H1 (cell line): ENCODE measurements at places on chromosomes 2 and 18.

GRCh38 chr2:45794134-45794617, 142.7 kb downstream of the PRKCE start:
- no peak for DNase-seq

DNA sequence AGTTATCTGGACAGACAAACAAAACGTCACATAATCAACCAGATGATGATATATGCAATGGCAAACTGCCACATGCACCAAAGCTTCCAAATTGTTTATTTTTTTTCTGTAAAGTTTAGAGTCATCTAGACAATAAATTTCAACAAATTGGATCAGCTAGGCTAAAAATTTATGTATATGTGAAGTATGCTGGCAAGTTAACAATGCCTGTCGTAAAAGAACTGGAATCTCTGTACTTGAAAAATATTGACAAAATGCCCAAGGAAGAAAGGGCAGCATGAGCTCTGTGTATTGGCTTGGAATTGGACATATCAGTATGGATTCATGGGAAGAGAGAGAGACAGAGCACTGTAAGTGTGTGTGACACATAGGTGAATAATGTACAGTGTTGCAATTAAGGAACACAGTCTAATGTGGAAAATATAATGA, 309.8 kb downstream of the ERBB4 start:
- DNase-seq: no peak

DNA sequence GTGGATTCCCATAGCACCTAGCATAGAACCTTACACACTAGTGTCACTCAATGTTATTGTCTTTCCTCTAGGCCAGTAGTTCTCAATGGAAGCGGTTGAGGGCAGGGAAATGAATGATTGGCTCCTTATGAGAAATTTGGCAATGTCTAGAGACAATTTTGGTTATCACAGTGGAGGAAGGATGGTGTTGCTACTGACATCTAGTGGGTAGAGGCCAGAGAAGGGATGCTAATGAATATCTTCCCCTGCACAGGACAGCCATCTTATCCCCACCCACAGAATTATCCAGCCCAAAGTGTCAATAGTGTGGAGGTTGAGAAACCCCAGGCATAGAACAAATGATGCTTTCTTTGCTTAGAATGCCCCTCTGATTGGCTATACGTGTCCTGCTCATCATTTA, 15.8 kb downstream of the C18orf63 start:
- DNase-seq: no peak

- DNase-seq: no peak
Observed at GRCh38 chr2:85062565-85062964, 70.6 kb upstream of the TCF7L1 start.

DNA sequence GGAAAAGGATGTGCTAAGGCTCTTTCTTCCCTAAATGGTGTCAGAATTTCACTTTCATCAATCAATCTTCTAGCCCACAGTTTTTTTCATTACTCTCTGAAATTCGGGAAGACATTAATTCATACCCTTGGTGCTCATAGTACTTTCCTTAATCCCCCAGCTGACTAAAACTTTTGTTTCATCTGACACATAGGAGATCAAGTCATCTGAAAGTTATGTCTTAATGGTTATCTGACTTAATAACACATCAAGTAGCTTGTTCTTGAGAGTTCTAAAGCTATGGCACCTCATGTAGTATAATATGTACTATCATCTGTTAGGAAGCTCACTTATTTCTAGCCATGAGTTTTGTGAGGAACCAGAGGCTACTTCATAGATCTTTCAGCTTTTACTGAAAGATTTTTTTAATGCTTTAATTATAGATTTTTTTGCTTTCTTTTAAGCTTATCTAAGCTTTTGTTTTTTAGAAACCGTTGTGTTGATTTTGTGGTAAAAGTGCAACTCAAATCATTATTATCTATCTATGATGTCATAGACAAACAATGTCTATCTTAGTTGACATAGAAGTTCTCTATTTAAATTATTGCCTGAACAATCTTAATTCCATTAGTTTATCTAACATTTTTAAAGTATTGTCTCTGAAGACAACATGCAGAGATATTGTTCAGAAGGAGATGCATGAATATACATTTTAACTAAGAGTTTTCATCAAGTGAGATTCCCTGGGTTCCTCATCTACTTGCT, 93.6 kb upstream of the UBXN4 start:
- no peak for DNase-seq

DNA sequence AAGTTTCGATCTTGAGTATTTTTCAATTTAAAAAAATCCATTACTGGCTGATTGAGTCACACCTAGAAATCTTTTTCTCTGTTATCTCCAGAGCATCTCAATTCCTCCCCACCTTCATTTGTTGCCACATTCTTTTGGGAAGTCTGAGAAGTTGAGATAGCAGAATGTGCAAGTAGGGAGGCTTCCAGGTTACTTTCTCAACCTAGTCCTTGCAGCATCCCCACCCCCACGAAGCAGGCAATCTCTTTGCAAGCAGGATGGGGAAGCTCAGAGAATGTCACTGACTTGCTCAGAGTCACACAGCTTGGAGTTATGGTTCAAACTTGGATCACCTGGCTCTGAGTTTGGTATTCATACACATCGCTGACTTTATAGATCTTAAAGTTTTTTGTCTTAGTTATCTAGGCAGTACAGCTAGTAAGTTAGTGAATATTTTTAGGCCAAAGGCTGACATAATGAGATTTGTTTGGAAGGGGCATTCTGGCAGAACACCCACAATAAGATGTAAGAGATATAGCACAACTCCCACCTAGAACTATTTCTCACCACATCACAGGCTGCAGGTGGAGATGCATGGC, 25.9 kb upstream of the LCLAT1 start:
- DNase-seq: no peak

DNA sequence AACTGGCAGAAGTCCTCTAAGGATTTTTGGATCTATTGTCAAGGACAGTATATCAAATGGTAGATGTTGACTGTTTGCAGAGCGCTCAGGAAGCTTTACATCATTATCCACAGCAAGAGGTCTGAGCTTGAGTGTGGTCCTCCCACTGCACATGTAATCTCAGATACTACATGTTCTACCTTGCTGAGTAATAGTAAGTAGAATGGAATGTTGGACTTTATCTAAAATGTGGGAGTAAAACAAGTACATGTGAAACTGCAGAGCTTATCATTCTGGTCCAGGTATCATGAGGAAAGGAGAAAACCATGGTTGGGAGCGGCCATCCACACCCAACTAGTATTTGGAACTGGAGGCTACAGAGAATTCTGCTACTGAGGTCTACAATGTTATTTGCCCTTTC, 19.3 kb upstream of the CD28 start:
- no peak for DNase-seq
